ENCODE measurements at places on chromosomes 2 and 18.
A peak's percentile ranks its signal among the peaks of the same experiment; 100 is the strongest.

GRCh38 chr2:161206471-161207032, 46.3 kb downstream of the TANK start:
- DNase-seq: no peak

DNA sequence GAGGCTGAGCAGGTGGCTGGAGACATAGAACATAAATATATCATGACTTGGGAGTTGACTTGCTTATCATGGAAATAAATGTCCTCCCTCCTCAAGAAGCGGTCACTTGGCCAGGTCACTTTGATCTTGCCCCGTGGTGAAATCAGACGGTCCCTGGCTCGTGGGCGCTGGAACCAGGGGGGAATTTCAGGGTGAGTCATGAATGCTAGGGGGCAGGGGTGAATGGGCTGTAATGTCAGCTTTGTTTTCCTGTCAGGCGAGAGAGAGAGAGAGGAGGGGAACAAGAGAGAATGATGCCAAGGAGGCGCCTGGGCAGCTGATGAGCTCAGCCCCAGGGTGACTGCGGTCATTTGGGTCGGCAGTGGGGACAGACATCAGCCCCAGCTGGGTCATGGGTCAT, 47.7 kb downstream of the RRM2 start:
- no peak for DNase-seq

DNA sequence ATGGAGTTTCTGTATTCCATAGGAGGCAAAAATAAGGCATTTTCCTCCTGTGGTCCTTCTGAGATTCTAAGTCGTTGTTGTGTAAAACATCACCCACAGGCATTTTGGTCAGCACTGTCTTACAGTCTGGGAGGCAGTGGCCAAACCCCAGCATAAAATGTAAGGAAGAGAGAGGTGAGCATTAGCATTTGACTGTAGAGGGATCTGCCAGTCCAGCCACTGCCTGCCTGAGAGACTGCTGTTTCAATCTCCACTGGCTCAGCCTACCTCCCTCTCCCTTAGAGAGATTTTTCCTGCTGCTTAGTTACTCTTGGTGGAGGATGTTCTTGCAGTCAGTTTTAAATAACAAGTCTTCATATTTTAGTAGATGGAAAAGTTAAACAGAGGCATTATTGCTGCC, 77.0 kb downstream of the ARHGEF33 start:
- no peak for DNase-seq

DNA sequence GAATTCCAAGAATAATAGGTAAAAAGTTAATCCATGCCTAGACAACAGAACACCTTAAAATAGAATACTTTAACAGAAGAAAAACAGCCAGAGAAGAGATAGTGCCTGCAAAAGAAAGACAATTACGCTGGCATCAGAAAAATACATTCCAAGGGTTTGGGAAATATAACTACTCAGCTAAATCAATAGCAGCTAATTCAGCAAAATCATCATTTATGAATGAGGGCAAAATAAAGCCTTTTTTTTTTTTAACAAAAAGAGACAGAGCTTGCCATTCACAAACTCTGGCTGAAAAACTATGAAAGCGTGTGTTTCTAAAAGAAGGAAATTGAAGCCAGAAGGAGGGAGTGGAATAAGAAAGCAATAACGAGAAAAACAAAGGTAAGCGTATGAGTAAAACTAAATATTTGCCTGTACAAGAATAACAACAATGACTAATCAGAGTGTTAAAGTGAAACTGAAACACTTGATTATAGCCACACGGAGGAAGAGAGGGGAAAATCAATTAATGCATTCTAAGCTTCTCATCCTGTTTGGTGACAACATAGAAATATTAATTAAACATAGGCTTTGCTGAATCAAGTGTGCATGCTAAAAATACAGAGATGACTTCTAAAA, 90.2 kb downstream of the EHD3 start:
- peak; percentile 43 for DNase-seq

DNA sequence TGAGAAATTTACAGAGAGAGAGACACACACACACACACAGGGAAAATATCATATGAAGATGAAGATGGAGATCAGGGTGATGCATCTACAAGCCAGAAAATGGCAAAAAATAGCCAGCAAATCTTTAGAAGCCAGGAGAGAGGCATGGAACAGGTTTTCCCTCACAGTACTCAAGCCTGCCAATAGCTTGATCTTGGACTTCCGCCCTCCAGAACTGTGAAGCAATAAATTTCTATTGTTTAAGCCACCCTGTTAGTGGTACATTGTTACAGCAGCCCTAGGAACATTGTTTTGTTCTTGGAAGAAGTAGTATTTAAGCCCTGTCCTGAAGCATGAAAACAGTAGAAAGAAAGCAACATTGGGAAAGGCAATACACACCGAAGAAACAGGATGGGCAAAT, 292.0 kb upstream of the LRP1B start:
- DNase-seq: no peak

DNA sequence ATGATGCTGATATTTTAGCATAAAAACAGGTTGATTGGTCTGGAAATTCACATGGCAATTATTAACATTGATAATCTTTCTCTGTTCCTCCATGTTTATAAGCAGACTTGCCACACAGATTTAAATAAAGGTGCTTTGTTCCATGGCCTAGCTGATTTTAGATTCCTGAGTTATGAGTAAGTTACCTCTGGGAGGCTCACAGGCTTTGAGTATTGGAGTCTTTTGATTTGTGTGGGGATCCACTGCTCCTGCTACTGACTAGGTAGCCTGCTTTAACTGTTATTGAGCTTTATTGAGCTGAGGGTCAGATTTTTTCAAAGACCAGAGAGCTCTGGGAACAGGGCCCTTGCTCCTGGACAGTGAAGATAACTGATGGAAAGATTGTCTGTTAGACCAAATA, 166.1 kb downstream of the ANKRD30B start:
- DNase-seq: no peak

DNA sequence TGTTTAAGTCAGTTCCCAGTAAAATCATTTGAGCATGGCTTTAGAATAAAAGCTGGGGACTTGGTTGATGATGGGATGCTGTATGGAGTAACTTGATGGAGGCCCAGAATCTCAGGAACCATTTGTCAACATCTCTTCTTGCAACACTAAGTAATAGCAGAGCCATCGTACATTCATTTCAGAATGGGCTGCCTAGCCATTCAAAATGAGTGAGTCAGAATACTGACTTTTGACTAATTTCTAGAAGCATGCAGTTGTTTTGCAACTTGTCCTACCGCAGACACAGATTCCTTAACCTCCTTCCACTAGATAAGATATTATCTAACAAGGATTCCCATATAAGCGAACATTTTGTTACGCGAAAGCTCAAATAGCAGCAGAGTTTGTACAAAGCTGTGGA, 229.5 kb downstream of the CNTNAP5 start:
- DNase-seq: no peak

DNA sequence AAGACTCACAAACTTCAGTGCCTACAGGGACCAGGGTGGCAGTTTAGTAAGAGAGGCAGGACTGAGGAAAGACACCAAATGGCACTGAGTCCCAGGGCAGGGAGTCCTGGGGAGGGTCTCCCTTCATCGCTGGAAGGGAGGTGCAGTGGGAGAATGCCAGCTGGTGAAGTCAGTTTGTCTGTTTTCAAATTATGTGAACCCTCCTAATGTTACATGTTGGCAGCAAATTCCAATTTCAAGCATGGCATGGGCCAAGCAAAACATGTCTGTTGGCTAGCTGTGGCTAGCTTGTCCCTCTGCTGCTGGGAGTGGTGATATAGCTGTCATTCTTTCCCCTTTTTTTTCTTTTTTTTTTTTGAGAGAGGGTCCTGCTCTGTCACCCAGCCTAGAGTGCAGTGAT, 55.9 kb upstream of the HAAO start:
- no peak for DNase-seq

DNA sequence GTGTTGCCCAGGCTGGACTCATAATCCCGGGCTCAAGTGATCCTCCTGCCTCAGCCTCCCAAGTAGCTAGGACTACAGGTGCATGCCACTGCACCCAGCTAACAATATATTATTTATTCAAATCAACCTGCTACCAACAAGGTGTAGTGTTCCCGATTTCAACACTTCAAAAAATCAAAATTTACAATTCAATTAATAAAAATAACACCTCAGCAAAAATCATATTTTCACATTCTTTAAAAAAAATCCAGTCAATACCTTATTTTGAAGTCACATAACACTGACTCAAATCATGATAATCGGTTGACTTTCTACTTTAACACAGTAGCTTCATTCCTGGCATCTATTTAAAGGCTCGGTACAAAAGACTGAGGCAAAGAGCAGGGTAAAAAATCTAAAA, 7.2 kb downstream of the GPR75 start:
- no peak for DNase-seq

DNA sequence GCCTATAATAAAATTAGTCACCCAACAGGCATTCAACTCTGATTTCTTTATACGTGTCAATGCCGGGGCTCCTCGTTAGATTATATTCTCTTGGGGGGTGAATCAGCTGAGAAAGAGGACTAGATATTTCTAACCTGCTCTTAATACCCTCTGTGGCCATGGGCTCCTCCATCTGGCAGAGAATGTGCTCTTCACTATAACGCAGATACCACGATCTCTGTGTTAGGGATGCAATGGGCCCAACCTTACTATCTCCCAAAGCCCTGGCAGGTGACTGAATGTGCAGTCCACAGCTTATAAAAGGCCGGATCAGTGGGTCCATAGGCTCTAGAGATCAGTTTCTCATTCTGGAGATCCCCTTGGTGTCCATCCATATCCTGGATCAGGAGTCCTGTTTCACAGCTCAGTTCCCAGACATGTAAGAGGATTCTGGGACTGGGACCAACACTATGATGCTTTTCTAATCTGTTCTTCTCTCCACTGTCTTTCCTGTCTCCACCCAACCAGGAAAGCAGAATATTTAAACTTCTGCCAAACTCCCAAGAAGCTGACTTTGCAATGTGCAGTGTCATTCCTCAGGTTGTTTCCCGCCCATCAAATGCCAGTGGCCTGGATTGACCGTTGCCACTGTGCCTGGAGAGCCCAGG, 71.4 kb upstream of the CELF4 start:
- no peak for DNase-seq

DNA sequence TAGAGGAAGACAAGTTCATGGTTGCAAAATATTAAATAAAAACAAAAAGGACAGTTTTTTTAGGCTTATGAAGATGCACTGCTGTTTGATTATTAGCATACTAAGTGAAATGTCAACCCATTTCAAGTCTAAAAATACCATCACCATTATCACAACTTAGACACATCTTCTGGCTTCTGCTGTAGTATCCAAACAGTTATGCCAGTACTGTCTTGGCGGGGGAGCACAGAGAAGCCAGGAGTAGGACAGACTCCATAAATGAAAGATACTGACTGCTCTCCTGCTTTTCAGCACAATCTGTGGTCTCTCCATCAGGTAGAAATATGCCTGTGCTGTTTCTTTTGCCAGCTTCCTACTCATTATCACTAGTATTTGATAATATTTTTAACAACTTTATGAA, 179.2 kb upstream of the DSEL start:
- DNase-seq: no peak

GRCh38 chr2:114421781-114422180, 20.7 kb upstream of the DPP10 start:
- no peak for DNase-seq

GRCh38 chr2:203710226-203710625, 3.8 kb downstream of the CD28 start:
- peak; percentile 53 for DNase-seq

- DNase-seq: no peak
These were observed 157.2 kb downstream of the PTGR3 start for GRCh38 chr18:75051757-75052156.

DNA sequence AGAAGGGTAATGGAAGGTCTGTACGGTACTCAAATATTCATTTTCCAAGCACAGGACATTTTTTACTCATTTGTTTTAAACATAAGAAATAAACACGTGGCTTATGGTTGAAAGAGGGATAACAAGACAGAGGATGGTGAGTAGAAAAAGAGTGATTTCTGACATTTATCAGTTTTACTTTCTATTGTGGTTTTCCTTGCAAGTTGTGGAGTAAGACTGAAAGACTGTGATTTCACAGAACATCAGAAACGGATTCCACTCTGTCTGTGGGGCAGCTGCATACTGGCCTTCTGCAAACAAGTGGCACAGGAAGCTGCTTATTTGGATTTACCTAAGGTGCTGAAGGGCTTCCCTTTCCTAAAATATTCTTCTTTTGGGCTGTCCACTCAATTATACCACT, 122.2 kb upstream of the ITGB6 start:
- no peak for DNase-seq

DNA sequence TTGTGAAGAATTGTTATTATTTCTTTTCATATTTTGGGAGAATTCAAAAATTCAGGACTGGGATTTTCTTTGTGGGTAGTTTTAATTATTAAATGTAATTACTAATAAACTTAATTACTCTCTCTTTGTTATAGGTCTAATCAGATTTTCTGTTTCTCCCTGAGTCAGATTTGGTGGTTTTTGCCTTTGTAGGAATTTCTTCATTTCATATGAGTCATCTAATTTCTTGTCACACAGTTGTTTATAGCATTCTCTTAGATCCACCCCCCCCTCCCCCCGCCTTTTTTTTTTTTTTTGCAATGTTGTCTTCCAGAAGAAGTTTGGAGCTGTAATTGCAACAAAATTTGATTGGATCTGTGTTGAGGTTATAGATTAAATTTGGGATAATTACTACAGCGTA, 26.0 kb upstream of the GALR1 start:
- DNase-seq: no peak

- no peak for DNase-seq
These were observed 141.6 kb downstream of the RTP5 start for GRCh38 chr2:242011167-242011513.

- DNase-seq: no peak
These were observed 36.3 kb downstream of the SLC35F5 start for GRCh38 chr2:113720167-113720566.

DNA sequence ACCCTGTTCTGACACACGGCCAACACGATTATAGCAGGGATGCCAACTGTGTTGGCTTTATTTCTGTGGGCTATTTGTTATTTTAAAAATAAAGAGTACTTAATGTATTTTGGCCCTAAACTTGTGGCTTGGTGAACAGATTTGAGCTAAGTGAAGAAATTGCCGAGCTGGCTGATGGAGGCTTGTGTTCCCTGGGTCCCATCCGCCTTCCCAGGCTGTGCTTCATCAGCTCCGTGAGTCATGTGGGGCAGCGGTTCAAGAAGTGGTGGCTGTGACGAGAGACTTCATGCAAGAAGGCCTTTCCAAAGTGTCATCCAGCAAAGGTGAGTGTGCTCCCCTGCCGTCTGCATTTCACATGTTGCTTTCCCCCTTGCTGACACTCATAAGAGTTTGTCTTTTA, 73.6 kb upstream of the NCK2 start:
- no peak for DNase-seq

- DNase-seq: no peak
These were observed 47.9 kb upstream of the PELI1 start for GRCh38 chr2:64192125-64192479.

DNA sequence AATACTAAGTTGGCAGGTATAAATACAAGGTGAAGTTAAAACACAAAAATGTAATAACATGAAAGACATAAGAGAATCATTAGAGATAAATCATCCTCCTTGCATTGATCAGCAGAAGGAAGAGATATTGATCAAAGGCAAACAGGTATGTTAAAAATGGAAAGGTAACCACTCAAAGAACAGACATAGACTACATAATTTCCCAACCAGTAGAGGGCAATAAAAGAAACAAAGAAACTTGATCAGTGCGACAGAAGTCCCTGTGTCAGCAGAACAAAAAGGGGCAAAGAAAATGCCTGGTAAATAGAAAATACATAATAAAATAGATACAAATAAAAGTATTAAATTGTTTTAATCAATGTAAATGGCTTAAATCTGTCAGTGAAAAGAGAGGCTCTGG, 53.6 kb downstream of the FAM228A start:
- DNase-seq: no peak
